Tibial nerve (tissue), 4 donors: ENCODE measurements at places on chromosomes 1 and 21. TPM values are rescaled to one million over a fixed set of nuclear protein-coding genes. Genes with fewer than 3 reads are reported as not detected.

DNA sequence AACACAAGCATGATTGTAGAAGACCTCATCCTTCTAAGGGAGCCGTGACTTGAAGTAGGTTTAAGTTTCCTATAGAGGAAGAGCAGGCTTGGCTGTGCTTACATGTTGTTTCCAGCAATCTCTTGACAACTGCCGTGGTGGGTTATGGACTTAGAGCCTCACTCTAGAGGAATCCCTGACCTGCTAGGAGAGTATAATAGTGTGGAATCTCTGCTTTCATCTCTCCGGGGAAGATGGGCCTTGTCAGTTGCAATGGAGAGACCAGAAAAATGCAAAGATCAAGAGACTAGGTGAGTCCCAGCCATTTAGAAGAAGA, 137.6 kb downstream of the MIS18A start:
- no peak overlapping the region for H3K27ac ChIP-seq
- no peaks in the 10 kb centered on the region for H3K36me3 ChIP-seq
- no peak overlapping the region for H3K4me3 ChIP-seq
- no peaks in the 10 kb centered on the region for H3K4me1 ChIP-seq
- no peak for DNase-seq

GRCh38 chr1:114564141-114564540, 17.3 kb downstream of the BCAS2 start:
- no peak for DNase-seq
- H3K36me3 ChIP-seq = peaks cover 10% of the 10 kb centered on the region
- no peaks in the 10 kb centered on the region for H3K27me3 ChIP-seq

FAM72D gene
- not detected for total RNA-seq

DNA sequence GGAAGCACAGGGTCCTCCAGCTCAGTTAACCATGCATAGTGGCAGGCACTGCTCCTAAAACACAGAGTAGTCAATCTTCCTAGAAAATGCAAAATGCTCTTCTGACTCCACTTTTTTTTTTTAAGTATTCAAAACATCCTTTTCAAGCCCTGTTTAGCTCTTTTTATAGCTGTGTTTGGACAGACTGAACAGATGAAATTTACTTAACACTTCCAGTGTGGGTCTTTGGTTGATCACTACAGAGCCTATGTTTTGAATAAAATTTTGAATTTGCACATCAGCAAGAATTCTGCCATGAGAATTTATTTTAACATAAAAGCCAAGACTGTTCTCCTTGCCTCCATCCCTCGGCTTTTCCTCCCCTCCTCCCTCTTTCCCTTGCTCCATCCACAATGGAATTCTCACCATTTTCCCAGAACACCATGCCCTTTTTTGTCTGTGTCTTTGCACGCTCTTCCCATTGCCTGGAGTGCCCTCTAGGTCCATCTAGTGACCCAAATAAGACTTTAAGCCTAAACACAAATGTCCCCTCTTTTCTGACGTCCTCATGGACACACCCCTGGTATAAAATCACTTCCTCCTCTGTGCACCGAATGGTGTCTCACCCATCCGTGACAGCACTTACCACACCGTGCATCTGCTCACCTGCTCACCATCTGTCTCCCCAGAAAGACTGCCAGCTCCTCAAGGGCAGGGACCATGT, 24.0 kb upstream of the CPT2 start:
- no peaks in the 10 kb centered on the region for H3K36me3 ChIP-seq
- DNase-seq = no peak
- no peak overlapping the region for H3K27ac ChIP-seq

FCRL5 gene
- 0.30 TPM for total RNA-seq

PLD5 gene
- 0.21 TPM for total RNA-seq

NUDT17 gene
- 8.4 TPM for total RNA-seq

DNA sequence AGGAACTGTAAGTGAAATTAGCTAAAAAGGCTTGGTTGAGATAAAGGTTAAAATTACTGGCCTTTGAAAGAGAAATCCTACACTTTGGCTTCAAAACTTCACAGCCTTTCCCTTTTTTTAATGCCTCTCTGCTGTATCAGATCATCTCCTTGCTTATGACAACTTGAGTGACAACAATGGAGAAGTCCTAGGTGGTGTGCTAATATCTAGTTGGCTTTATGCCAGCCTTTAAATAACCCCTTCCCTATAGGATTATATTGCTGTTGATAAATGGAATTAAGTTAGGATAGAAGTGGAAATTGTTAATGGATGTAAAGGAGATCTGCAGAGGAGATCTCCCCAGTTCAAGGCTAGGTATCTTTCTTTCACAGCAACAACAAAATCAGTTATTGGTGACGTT, 130.2 kb upstream of the ATP1B1 start:
- H3K4me1 ChIP-seq = no peaks in the 10 kb centered on the region
- no peak overlapping the region for H3K4me3 ChIP-seq
- H3K36me3 ChIP-seq = no peaks in the 10 kb centered on the region
